ENCODE measurements at places on chromosomes 5 and 9. TPM values are rescaled to one million over a fixed set of nuclear protein-coding genes. Genes with fewer than 3 reads are reported as not detected.
A peak's percentile ranks its signal among the peaks of the same experiment; 100 is the strongest.

GRCh38 chr9:76107482-76107881 lies 217.0 kb downstream of the PCSK5 start:
- DNase-seq: no peak

- no peak for DNase-seq
These were observed 81.8 kb downstream of the FAM174A start for GRCh38 chr5:100616981-100617380.

GRCh38 chr5:77630114-77630680 lies 8.3 kb downstream of the OTP start:
- DNase-seq: peak; percentile 87

DNA sequence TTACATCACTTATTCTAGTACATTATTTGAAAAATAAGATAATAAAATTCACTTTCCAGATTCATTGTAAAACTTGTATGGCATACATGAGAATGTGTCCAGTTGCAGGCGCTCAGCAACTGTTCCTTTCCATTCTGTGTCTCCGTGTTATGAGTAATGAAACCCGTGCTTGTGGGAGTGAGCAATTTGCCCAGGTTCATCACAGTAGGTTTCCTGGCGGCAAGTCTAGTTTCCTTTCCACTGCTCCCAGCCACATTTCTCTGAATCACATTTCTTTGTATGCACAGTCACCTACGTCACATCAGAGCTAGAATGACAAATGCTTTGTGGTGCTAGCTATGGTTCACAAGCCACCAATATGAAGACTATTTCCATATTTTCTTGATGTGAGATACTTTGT lies 39.9 kb downstream of the MOCS2 start:
- DNase-seq: peak; percentile 91

OR1J2 gene
- not detected for total RNA-seq

GRCh38 chr5:150081541-150082283 lies 4.6 kb downstream of the CSF1R start:
- no peak for DNase-seq

DNA sequence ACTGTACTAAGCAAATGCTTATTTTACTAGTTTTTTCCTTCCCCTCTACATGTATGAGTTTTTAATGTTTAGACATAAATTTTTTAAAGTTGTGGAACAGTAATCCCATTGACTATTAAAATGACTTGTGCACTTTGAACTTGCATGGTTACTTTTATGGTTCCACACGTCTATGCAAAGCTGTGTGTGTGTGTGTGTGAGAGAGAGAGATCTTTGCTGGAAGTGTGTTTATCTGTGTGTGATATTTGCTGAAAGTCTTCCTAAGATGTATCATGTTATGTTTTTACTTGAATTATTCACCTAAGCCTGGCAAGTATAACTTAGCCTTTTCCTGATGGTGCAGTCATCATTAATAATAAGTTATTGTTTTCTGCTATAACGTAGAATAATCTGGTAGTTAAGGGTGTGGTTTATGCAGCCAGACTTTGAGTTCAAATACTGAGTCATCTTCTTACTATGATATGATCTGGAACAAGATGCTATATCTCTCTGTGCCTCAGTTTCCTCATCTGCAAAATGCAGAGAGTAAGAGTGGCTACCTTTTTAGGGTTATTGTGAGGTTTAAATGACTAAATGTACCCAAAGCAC lies 138.6 kb downstream of the SMARCA2 start:
- DNase-seq: no peak

GRCh38 chr5:72633041-72633445 lies 125.8 kb upstream of the ZNF366 start:
- DNase-seq: no peak

DNA sequence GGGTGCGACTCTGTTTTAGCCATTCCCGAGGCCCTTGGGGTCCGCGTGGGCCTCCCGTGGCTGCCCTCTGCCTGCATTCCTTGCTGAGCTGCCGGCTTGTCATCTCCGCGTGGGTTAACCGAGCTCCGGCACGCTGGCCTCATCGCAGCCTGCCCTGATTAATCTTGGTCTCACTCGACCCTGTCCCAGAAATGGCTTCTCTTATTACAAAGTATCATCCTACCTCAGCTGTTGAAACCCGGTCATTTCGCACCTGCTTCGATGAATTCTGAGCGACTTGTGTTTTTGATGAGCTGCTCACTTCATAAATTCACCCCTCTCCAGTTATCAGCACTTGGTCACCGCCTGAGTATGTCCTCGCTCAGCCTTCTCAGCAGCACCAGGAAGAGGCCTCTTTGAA lies 123.5 kb upstream of the EGFLAM start:
- no peak for DNase-seq

GRCh38 chr9:133657120-133657661 lies 21.0 kb downstream of the DBH start:
- no peak for DNase-seq

SPATA31E1 gene
- not detected for total RNA-seq

- DNase-seq: no peak
These were observed 158.3 kb downstream of the FAM174A start for GRCh38 chr5:100693481-100693880.

DNA sequence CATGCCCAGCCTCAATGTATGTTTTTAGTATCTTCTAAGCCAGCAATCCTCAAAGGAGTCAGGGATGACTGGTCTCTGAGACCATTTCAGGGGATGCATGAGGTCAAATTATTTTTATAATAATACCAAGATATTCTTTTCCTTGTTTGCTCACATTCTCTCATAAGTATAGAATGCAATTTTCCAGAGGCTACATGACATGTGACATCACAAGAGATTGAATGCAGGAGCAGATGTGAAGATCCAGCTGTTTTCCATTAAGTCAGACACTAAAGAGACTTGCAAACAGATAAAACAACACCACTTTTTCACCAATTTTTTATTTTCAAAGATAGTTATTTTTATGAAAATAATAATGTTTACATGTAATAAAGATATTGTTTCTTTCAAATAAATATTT lies 22.0 kb upstream of the FREM1 start:
- DNase-seq: no peak

ZNF608 gene
- total RNA-seq: 19.1 TPM

All from Daoy (cell line).